ENCODE measurements at places on chromosomes 13 and 19.

GRCh38 chr13:68124437-68125086 is 894.4 kb upstream of the PCDH9 start:
- no peak for DNase-seq

DNA sequence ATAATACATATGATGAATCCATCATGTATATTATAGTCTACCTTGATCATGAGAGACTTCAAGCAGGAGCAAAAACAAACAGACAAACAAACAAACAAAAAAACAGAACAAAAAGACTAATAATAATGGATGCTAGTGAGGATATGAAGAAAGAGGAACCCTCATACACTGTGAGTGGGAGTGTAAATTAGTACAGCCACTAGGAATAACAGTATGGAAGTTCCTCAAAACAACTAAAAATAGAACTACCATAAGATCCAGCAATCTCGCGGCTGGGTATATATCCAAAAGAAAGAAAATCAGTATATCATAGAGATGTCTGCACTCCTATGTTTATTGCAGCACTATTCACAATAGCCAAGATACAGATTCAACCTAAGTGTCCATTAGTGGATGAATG is 7.0 kb upstream of the DLEU7 start:
- no peak for DNase-seq

- DNase-seq = no peak
These were observed 1227.4 kb downstream of the PCDH17 start for GRCh38 chr13:58858870-58859371.

DNA sequence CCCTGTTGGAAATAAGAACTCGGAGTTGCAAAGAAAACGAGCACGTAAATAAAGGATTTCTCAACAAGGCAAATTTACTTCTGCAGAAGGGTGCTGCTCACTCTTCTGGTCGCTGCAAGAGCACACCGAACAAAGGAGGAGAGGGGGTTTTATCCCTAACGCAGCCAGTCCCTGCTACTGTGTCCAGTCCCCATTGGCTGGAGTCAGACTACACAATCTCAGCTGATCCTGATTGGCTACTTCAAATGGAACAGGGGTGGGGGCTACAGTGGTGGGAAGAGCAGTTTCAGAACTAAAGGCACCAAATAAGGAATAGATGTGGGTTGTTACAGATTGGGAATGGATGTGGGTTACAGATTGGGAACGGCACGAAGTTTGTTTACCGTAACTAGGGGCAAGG is 63.9 kb upstream of the MCF2L start:
- no peak for DNase-seq

DNA sequence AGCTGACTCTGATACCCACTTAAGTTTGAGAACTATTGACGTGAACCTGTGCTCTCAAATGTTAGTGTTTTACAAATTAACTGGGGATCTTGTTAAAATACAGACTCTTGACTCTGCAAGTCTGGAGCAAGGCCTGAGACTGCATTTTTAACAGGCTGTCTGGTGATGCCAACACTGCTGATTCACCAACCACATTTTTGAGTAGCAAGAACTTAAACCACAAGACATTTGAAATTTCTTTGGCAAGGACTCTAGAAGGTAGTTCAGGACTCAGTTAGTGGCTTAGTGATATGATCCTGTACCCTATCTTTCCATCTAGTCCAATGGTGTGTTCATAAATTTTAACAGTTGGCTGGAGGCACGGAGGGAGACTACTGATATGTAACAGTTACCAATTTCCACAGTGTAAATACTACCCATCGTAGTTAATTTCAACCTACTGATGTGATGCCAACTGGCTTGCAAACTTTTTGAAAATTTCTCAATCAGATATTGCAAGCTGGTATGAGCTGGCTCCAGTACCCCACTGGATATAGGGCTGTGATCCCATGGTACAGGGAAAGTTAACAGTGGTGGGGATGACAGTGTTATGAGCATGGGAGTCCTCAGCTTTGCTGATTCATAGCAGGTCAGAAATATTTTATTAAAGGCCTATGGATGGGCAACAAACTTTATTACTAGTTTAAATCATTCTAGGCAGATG is 255.1 kb downstream of the TBC1D4 start:
- DNase-seq = no peak

DNA sequence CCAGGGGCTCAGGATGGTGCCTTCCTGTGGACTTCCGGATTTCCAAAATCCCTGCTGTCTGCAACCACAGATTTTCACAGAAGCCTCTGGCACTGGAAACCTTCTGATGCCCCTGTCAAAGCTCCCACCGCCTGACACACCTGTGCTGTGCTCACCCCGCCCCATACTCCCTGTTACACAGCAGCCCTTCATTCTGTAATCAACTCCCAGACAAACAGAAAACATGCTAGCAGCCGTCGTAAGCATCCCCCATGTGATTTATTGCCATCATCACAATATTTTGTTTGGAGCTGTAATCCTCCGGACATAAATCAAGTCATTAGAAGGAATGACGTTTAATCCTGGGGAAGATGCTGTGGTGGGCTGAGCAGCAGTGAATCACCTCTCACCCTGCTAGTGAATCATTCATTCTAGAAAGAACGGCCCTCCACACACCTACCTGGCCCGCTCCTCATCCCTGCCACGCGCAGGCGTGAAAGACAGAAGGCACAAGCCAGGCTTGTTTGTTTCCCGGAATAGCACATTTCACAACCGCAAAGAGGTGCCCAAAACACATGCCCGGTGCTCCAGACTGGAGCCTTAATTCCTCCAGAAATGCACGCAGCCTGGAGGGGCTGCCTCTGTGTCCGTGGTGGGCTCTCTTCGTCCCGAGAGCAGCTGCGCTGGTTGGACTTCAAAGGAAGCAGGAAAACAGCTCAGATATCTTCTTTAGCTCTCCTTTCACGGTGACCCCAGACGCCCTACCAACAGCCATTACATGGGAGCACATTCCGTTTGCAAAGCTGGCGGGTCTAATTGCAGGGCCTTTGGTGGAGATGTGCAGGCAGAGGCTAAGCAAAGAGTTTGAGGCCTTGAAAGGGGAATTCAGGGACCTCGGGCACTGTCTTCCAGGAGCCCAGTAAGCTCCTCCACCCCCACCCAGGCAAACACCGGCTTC is 41.3 kb upstream of the KCTD15 start:
- DNase-seq = no peak

DNA sequence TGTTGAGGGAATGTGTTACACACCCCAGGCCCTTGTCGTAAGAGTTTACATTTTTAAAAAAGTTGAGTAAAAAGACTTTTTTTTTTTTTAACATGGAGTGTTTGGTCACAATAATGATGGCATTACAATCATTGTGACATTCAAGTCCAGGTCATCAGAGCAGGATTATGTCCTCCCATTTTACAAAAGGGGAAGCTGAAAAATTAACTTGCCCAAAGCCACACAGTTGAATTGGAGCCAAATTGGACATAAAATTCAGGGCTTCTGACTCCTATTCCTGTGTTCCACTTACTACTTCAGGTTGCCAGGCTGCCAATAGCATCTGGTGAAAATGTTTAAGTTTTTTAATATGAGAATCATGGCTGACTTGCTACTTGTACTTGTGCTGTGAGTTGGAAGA is 49.3 kb downstream of the DLEU7 start:
- DNase-seq = no peak

DNA sequence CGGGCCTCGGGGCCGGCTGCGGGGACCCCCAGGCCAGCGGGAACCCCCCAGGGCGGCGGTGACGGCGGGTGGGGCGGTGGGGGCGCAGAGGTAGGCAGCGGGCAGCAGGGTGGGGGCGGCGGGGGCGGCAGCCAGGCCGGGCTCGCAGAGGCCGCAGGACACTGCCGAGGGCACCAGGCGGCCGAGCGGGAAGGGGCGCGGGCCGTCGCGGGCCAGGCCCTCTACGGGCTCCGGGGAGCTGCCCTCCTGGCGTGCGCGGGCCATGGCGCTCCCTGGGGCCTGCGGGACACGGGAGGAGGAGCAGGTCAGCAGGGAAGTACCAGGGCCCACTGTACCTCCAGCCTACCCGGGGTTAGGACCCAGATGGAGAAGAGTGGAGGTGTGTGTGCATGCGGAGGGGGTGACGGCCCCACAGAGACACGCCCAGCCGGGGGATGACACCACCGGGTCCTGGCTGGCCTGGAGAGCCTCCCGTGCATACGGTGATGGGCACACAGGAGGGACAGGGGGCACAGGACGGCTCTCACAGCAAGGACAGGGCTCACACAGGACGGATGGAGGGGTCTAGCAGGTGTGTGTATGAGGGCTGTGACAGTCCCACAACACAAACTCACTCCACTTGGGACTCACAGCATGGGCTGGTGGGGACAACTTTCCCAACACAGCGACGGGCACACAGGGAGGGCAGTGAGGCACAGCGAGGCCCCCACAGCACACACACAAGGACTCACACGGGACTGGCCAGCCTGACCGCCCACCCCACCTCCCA is 2.6 kb downstream of the BBC3 start:
- DNase-seq = peak; percentile 37

Measured in stimulated activated CD8-positive, alpha-beta memory T cell treated with anti-CD3 and anti-CD28 coated beads, Interleukin-7, amount 100 ng/mL, for 4 hours (primary cell).